ENCODE measurements at places on chromosomes 11 and 22.

GRCh38 chr22:38762551-38762983, 6.8 kb upstream of the SUN2 start:
- DNase-seq, result no peak
- no peak overlapping the region for H3K27ac ChIP-seq
- H3K4me1 ChIP-seq, result no peaks in the 10 kb centered on the region

DNA sequence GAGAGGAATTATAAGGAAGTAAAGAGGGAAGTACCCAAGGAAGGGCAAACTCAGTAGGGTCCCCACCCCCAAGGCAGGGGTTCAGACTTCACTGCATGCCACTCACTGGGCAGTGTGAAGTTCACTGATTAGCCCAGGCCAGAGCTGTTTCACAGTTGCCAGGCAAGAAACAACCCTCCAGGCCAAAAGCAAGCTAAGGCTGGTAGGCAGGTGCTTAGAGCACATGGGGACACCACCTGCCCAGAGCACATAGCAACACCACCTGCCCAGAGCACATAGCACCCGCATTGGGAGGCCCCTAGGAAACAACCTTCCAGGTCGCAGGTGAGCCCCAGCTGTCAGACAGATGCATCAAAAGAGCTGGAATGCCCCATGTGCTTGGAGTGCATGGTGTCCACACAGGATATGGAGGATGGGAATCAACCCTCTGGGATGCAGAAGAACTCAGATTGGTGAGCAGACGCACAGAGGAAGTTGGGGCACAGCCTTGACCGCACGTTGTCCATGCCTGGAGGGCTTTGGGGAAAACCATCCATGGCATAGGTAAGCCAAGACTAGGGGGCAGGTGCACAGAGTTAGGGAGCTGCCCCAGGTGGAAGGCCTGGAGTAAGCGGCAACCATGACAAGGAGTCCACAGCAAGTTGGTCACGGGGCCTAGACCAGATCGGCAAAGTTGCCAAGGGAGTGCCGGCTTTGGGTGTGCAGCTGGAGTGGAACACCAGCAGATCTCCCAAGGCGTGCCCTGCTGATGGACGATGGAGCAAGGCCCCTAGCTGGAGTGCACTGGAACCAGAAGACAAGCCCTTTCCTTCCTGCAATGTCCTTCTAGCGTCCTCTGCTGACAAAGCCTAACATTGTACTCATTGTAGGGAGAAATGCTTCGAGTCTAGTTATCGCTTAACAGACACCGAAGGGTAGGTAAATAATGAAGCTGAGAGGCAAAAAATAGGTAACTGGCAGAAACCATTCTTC, 7.8 kb upstream of the TMEM216 start:
- DNase-seq, result no peak
- no peaks in the 10 kb centered on the region for H3K27me3 ChIP-seq
- H3K4me1 ChIP-seq, result peaks cover 7% of the 10 kb centered on the region
- no peak overlapping the region for H3K27ac ChIP-seq

DNA sequence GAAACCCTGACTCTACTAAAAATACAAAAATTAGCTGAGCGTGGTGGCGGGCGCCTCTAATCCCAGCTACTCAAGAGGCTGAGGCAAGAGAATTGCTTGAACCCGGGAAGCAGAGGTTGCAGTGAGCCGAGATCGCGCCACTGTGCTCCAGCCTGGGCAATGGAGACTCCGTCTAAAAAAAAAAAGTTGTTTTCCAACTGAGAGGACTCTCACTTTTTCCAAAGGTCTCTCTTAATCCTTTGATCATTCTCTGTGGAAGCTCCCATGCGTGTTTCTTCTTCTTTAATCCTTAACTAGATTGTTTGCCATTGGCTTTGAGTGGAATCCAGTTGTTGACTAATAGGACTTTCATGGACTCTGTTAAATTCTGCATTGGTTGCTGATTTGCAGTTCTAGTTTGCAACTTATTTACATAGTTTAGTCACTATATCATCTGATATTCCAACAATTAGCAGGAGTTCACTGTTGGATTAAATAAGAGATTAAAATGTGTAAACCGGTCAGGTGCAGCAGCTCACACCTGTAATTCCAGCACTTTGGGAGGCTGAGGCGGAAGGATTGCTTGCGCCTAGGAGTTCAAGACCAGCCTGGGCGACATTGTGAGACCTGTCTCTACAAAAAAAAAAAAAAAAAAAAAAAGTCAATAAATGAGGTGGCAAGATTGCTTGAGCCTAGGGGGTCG, 79.7 kb downstream of the C22orf31 start:
- no peak overlapping the region for H3K27ac ChIP-seq
- H3K36me3 ChIP-seq, result no peaks in the 10 kb centered on the region
- H3K4me3 ChIP-seq, result no peak overlapping the region

GRCh38 chr11:132278801-132279574, 908.6 kb downstream of the NTM start:
- no peak overlapping the region for H3K27ac ChIP-seq
- no peak for DNase-seq
- no peaks in the 10 kb centered on the region for H3K36me3 ChIP-seq
- H3K4me3 ChIP-seq, result no peak overlapping the region
- no peaks in the 10 kb centered on the region for H3K27me3 ChIP-seq
- H3K4me1 ChIP-seq, result peaks cover 9% of the 10 kb centered on the region

GRCh38 chr11:82936261-82936660, 34.7 kb downstream of the DDIAS start:
- H3K4me1 ChIP-seq, result no peaks in the 10 kb centered on the region
- no peak overlapping the region for H3K27ac ChIP-seq
- DNase-seq, result no peak
- no peaks in the 10 kb centered on the region for H3K27me3 ChIP-seq
- no peaks in the 10 kb centered on the region for H3K36me3 ChIP-seq
- H3K4me3 ChIP-seq, result no peak overlapping the region

- DNase-seq, result no peak
- no peaks in the 10 kb centered on the region for H3K36me3 ChIP-seq
- peaks cover 12% of the 10 kb centered on the region for H3K4me1 ChIP-seq
Measured at GRCh38 chr11:31641477-31642062, 132.0 kb downstream of the ELP4 start.

GRCh38 chr11:68750195-68751003, 921 bp downstream of the TESMIN start:
- no peak overlapping the region for H3K27ac ChIP-seq
- H3K27me3 ChIP-seq, result peaks cover 8% of the 10 kb centered on the region
- H3K4me1 ChIP-seq, result no peaks in the 10 kb centered on the region
- DNase-seq, result no peak
- H3K4me3 ChIP-seq, result peak overlapping the region; percentile 32

GRCh38 chr11:134047586-134047999, 21.3 kb upstream of the JAM3 start:
- H3K36me3 ChIP-seq, result no peaks in the 10 kb centered on the region
- peak; percentile 95 for DNase-seq
- peaks cover 46% of the 10 kb centered on the region for H3K4me1 ChIP-seq
- H3K4me3 ChIP-seq, result peak overlapping the region; percentile 16

DNA sequence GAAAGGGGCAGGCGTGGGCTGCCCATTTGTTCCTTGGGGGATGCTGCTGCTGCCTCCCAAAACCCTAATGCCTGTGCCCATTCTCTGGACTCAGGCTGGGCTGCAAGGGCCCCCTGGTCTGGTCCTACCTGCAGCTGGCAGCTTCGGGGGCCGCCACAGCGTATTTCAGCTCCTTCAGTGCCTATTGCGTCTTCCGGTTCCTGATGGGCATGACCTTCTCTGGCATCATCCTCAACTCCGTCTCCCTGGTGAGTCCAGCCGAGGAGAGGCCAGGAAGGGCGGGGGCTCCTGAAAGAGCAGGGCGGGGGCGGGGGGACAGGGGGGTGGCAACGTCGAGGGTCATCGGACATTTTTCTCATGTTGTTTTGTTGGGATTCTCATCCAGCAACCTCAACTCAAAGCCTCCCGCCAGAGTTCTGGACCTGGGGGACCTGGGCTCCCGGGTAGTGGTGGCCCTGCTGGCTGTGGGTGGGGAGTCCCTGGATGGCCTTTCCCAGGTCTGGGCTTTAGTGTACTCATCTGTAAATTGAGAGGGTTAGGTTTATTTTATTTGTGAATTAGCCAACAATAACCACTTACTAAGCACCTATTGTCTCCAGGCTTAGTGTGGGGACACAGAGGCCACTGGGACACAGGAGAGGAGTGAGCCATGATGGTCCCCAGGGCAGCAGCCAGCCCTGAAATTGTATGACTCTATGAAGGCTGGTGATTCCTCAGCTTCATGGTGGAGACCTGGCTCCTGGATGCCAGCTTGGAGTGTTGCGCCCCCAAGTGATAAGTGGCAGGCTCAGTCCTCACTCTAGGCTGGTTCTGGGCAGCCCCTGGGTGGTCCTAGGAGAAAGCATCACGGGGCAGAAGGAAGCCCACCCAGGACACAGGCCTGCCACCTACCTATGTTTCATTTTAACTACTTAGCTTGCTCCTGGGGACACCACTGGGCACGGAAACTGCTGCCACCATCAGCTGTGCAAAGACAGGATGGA, 36.0 kb downstream of the CAPN1 start:
- no peak overlapping the region for H3K27ac ChIP-seq
- no peaks in the 10 kb centered on the region for H3K27me3 ChIP-seq
- no peaks in the 10 kb centered on the region for H3K36me3 ChIP-seq
- no peak overlapping the region for H3K4me3 ChIP-seq

- no peaks in the 10 kb centered on the region for H3K36me3 ChIP-seq
- peaks cover 11% of the 10 kb centered on the region for H3K4me1 ChIP-seq
- H3K4me3 ChIP-seq, result no peak overlapping the region
- no peak overlapping the region for H3K27ac ChIP-seq
Measured at GRCh38 chr11:130161441-130162145, 2.0 kb downstream of the ST14 start.

- H3K27me3 ChIP-seq, result no peaks in the 10 kb centered on the region
- peaks cover 9% of the 10 kb centered on the region for H3K4me1 ChIP-seq
- DNase-seq, result no peak
Measured at GRCh38 chr11:79045018-79045799, 395.6 kb downstream of the TENM4 start.

DNA sequence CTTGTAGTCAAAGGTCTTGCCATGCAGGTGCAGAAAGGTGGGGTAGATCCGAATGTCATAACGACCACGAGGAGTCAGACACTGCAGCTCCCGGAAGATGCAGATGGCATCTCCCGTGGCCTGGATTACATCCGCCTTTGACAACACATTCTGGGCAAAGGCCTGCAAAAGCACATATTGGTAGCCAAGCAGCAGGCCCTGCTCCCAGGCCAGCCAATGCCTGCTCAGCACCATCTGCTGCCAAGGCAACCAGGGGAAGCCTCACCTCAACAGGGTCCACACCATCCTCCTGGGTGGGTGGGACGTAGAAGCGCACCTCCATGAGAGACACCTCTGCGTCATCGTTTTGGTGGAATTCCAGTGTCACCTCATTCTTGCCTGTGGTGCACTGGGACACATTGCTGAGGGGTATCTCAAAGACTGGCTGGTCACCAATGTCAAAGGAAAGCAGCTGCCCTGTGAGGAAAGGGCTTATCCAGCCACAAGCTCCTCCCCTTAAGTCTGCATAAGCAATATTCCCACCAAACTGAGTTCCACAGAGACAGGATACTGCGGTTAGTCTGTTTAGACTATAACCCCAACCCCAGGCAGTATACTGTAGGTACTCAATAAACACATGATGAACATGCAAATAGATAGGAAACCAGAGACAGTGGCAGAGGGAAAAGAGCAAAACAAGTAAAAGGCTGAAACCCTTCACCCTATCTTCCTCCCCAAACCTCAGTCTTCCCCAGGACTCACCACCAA, 2.8 kb downstream of the SSRP1 start:
- H3K4me1 ChIP-seq, result peaks cover 22% of the 10 kb centered on the region
- H3K4me3 ChIP-seq, result no peak overlapping the region
- H3K36me3 ChIP-seq, result peaks cover 38% of the 10 kb centered on the region
- no peaks in the 10 kb centered on the region for H3K27me3 ChIP-seq

- no peak overlapping the region for H3K4me3 ChIP-seq
- peak overlapping the region; percentile 90 for H3K27ac ChIP-seq
- no peaks in the 10 kb centered on the region for H3K27me3 ChIP-seq
- H3K4me1 ChIP-seq, result peaks cover 90% of the 10 kb centered on the region
Measured at GRCh38 chr11:8779107-8779506, 96.5 kb downstream of the RPL27A start.

DNA sequence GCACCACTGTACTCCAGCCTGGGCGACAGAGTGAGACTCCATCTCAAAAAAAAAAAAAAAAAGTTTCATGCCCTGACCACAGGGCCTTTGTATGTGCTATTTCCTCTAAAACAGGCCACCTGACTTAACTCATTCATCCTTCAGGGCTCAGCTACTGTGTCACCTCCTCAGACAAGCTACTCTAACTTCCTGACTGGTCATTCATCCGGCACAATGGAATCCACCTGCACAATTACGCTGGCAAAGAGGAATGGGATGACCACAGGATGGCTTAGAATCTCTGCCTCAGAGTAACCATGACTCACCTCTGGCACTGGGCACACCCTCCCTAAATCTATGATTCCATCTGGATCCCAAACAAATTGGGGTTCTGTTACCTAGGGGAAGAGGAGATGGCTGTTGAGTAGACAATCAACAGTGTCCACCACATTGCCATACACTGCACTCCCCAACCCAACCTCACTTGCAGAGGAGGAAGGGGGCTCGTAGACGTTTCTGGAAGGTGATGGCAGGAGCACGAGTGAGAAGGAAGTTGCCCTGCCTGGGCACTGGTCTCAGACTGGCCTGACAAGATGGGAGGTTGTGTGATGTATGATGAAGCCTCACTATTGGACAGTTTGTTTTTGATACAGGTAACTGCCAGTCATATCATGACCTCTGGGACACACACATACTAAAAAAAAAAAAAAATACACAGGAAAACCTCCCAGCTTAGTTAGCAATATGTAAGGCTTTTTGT, 22.8 kb upstream of the HMOX1 start:
- H3K27ac ChIP-seq, result no peak overlapping the region
- no peak overlapping the region for H3K4me3 ChIP-seq
- H3K36me3 ChIP-seq, result no peaks in the 10 kb centered on the region
- no peak for DNase-seq

DNA sequence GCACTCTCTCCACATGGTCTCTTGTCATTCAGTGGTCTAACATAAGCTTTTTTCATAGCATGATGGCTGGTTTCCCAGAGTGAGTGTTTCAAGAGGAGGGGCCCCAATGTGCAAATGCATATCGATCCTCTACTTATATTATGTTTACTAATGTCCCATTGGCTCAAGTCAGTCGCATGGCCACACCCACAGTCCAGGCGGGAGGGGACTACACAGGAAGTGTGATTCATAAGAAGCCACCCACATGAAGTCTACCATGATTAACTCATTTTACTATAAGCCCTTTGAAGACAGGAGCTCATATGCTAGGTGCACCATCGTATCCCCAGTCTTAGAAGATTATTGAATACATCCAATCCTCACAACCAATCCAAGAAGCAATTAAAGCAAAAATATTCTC, 89.5 kb upstream of the ISX start:
- no peaks in the 10 kb centered on the region for H3K4me1 ChIP-seq
- no peak overlapping the region for H3K27ac ChIP-seq
- DNase-seq, result no peak
- H3K27me3 ChIP-seq, result no peaks in the 10 kb centered on the region

GRCh38 chr11:69554849-69555248, 73.4 kb downstream of the LINC01488 start:
- H3K27me3 ChIP-seq, result no peaks in the 10 kb centered on the region
- H3K4me1 ChIP-seq, result no peaks in the 10 kb centered on the region
- no peak overlapping the region for H3K27ac ChIP-seq
- no peaks in the 10 kb centered on the region for H3K36me3 ChIP-seq
- no peak overlapping the region for H3K4me3 ChIP-seq

- no peak overlapping the region for H3K27ac ChIP-seq
- no peaks in the 10 kb centered on the region for H3K27me3 ChIP-seq
- H3K4me3 ChIP-seq, result no peak overlapping the region
- DNase-seq, result no peak
- no peaks in the 10 kb centered on the region for H3K36me3 ChIP-seq
Measured at GRCh38 chr11:127919206-127920000, 668.0 kb downstream of the ETS1 start.

- DNase-seq, result no peak
- H3K36me3 ChIP-seq, result no peaks in the 10 kb centered on the region
- H3K27ac ChIP-seq, result peak overlapping the region; percentile 74
Measured at GRCh38 chr11:74611369-74611861, 19.0 kb downstream of the POLD3 start.
